NCI-H1694 (cell line): ENCODE measurements at places on chromosomes 2 and 18.

DNA sequence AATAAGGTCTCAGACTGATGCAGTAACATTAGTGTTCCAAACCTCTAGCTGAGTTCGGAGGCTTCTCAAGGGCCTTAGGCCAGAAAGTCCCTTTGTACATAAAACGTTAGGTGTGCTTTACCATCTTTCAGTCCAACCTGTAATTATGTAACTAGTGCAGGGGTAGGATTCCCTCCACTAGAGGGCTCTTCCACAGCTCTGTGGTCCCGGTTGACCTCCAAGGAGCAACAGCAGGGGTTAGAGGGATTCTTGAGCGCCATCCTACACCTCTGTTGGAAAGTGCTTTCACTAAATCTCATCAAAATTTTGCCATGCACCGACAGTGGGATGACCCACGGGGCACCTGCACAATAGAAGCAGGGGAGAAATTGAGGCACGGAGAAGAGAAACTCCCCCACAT lies 155.8 kb upstream of the LRP1B start:
- no peak for DNase-seq

- no peak for DNase-seq
These were observed 359.1 kb upstream of the SPRED2 start for GRCh38 chr2:65791404-65791975.

- no peak for DNase-seq
These were observed 58.3 kb downstream of the ZNF532 start for GRCh38 chr18:58922995-58923394.

DNA sequence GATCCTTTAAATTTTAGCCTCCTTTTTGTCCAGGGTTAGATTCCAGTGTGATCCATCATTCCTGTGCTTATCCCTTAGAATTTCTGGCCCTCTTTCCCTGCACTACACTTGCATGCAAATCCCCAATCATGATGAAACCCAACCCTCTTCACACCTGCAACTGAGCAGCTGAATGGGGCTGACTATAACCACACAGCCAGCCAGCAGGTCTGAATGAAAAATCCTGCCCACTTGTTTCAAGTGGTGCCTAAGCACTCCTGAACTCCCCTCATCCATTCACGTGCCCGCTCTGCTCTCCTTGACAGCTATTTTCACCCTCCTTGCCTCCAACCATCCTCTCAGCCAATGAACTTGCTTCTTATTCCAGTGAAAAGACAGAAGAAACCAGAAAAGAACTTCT lies 80.5 kb upstream of the AFF3 start:
- DNase-seq, result no peak

DNA sequence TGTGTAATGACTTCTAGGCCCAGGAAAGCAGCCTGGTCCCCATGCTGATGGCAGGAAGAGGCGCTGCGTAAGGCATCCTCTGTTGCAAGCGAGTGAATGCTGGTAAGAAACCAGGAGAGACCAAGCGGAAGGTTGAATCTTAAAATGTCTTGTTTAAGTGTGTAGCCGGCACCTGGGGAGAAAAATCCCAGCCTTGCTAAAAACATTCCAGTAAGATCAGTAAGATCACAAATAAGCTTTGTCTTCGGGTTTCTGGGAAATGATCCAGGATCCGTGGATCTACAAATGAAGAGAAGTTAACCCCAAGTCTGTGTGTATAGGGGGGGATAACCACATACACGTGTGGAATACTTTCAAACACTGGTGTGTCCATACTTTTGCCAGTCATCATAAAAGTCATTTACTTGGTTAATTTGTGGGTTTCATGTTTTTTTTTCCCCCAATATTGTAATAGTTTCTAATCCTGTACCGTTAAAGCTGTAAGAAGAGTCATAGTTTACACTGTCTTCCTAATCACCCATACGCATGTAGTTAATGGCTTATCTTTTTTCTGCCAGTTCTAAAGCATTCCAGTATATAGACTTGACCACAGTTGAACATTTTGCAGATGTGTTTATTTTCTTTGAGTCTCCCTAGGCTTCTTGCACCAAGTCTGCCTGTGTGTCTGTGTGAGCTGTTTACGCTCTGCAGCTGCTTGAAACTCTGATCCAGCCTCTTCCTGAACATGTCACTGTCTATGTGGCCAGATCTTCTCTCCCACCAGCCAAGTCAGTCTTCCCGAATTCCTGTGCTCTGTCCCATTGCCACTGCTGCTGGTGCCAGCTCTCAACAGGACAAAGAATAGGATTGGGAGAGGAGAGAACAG lies 135.9 kb upstream of the ARL4C start:
- DNase-seq, result no peak

DNA sequence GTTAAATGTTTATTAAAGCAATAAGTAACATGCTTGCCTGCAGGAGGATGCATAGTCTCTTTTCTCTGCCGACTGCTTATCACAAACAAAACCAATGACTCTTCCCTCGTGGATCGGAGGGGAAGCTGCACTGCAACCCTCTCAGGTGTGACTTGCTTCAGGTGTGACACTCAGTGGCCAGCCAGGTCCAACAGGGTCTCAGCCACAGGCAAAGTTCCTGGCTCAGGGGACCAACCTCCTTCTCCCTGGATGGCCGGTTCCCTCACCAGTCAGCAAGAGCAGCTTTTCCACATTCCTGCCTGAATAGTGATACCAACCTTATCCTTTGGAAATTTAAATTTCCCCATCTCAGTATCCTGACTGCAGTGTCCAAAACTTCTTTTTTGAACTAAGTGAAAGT lies 383.5 kb downstream of the CMPK2 start:
- DNase-seq, result no peak

GRCh38 chr2:85318222-85319074 lies 9.3 kb downstream of the TGOLN2 start:
- DNase-seq, result no peak

DNA sequence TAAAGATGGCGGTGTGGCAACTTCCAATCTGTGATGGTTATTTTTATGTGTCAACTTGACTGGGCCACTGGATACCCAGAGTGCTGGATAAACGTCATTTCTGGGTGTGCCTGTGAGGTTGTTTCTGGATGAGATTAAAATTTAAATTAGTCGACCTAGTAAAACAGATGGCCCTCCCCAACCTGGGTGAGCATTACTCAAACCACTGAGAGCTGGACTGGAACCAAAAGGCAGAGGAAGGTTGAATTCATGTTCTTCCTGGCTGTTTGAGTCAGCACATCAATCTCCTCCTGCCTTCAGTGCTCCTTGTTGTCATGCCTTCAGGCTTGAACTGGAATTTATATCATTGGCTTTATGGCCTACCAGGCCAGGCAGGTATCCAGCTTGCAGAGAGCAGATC lies 190.8 kb upstream of the RGPD4 start:
- no peak for DNase-seq

- peak; percentile 14 for DNase-seq
These were observed 1.6 kb upstream of the IGFBP5 start for GRCh38 chr2:216696751-216697560.

DNA sequence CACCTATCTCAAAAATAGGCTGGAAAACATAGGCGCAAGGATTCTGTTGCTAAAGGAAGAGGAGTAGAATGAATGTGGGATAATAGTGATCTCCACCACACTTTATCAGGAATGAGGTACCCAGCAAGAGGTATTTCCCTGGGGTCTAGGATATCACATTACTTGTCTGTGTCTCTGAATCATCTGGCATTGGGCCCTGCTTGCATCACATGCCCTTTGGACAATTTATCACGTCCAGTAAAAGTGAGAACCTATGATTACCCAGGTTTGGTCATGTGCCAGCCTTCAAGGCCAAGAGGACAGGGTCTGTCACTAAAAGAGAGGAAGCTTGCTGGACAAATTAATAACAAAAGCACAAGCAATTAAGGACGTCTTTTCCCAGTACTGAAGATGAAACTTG lies 11.4 kb upstream of the TRAPPC8 start:
- no peak for DNase-seq

GRCh38 chr2:12604341-12604740 lies 112.4 kb upstream of the TRIB2 start:
- DNase-seq, result no peak

DNA sequence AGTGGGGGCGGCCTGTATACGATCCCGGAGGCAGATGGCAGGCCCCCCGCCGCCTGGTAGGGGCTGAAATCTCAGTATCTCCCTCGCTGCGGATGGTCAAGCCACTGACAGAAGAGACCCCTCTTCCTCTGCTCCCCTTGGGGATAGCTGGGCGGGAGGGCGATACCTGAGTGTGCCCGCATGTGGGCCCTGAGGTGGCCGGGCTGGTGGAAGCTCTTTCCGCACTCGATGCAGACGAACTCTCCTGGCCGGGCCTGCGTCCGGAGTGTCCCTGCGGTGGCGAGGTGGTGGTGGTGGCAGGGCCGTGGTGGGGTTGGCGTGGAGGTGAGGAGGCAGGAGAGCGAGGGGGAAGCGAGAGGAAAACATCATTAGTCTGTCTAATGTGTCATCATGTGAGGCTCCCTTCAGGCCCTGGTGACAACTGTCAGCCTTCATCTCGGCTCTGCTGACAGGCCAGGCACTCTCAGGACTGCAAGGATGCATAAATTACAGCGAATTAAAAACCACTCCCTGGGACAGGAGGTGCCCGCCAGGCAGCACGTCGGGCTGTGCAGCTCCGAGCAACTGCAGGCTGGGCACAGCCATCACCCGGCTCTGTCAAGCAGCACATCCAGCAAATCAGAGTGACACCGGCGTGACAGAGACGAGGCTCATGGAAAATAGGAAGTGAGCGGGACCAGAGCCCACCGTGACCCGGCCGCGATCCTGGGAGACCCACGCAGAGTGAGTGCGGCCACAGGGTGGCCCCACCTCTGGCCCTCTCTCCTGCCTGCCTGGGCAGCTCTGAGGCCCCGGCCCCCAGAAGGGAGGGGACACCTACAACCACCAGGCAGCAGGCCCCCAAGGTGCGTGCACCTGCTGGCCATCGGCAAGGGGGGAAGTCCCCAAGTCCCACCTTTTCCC lies 123.5 kb downstream of the ZNF516 start:
- DNase-seq, result no peak

DNA sequence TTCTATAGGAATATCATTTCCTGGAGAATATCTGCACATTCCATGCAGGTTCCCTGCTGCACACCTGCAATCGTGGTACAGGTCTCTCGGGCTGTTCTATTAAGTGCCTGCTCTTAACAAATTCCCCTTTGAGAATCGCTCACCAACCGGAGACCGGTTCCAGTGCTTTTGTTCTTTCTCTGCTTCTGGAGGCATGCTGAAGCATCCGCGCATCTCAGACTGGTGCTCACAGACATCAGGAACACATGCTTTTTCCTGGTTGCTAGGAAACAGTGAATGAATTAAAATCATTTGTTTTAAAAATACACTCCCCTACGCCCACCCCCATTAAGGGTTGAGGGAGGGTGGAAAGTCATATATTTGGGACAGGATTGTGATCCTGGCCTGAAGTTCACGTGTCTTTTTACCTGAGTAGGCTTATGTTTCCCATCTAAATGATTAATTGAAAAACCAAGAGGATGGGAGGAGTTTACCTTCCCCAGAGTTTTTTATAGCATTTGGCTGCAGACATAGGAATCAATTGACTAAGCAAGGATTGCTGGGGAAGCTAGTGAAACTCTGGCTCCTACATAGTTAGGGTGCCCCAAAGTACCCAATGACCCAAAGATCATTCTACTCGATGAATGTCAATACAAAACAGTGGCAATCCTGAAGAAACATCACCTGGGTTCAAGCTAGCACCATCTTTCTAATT lies at the start of gene C2orf80:
C2orf80 (minus strand) TSS at position 221 of the 694 bp plus-strand sequence. CDS start 3,044 bp downstream, outside the sequence.
- no peak for DNase-seq
